NCI-H1105 (cell line): ENCODE measurements at places on chromosomes 4 and X.

- DNase-seq = no peak
Observed at GRCh38 chrX:118634336-118634735, 93.1 kb upstream of the IL13RA1 start.

- DNase-seq = no peak
Observed at GRCh38 chrX:32847921-32848320, 363.4 kb downstream of the DMD start.

DNA sequence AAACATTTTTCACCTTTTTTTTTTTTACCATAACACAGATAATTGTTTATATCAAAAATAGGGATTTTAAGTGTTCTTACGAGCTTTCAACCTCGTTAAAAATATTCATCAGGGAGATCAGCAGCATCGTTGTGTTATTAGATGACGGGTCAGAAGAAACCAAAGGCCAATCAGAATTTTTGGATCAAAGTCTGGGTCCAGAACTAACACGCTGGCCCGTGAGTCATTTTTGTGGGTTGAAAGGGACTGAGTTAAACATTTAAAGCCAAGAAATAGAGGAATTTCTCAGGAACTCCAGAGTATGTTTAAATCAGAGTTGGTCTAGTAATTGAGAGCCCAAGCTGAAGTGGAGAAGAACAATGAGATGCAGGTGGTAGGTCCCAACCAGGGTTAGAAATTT lies 170.8 kb downstream of the TLL1 start:
- no peak for DNase-seq

- DNase-seq = no peak
Observed at GRCh38 chrX:110242371-110242770, 75.5 kb downstream of the AMMECR1 start.

DNA sequence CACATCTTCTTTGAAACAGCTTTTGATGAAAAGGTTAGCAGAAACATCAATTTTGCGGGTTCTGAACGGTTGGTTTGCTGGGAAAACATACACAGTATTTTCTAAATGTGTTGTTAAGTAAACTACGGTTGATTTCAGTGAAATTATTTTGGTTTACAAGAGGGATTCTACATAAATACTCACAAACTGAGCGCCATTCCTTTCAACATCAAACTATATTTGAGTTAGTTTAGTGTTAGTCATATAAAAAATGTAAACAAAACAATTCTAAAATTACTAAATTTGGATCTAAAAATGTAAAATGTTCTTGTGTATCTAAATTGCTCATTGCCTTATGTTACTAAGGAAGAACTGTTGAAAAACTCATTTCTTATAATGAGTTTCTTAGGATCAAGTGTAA lies 425.6 kb downstream of the PCDH18 start:
- DNase-seq = no peak

- no peak for DNase-seq
Observed at GRCh38 chr4:1960170-1960825, 48.5 kb downstream of the NELFA start.

GRCh38 chr4:16302648-16303047 lies 76.4 kb upstream of the TAPT1 start:
- DNase-seq = no peak

GRCh38 chr4:127000846-127001245 lies 631.9 kb upstream of the INTU start:
- DNase-seq = no peak

GRCh38 chrX:16610121-16610621 lies 39.8 kb upstream of the S100G start:
- no peak for DNase-seq

DNA sequence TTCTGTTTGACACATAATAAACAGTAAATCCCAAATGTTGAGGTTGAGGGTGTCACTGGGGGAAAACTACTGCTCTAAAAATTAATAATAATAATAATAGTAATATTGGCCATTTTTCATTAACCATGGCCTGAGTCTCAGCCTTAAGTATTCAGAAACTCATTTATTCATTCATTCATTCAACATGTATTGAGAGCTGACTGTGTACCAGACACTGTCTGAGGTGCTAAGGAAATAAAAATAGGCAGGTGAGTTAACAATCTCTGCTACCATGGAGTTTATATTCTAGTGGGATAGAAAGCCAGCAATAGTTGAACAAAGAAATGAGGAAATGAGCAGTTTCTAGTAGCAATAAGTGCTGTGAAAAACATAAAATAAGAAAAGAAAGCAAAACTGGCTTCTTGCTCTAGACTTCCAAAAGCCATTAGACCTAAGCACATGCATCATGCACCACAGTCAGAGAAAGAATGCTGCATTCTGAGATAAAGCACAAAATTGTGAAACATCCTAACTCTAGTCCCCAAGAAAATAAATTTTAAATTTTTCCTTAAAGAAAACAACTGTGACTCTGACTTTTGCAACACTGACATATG lies 278.7 kb downstream of the RCHY1 start:
- no peak for DNase-seq

- no peak for DNase-seq
Observed at GRCh38 chr4:14924076-14924811, 78.0 kb upstream of the CPEB2 start.

DNA sequence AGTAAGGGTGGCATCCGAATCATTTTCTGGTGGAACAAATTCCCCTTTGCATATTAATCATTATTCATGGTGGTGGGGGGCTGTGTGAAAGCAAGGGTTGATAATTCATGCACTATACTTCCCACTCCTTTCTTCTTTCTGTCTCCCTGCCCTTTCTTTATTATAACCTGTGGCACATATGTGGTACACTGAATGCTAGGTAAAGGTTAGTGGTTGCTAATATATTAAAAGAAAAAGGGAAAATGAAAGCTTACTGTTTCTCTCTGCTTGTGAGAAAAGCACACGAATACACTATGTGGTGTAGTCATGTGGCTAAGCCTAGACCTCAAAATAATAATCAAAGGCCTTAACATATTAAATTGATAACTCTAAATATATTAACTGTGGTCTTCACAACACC lies 178.4 kb upstream of the RPS6KA3 start:
- no peak for DNase-seq

DNA sequence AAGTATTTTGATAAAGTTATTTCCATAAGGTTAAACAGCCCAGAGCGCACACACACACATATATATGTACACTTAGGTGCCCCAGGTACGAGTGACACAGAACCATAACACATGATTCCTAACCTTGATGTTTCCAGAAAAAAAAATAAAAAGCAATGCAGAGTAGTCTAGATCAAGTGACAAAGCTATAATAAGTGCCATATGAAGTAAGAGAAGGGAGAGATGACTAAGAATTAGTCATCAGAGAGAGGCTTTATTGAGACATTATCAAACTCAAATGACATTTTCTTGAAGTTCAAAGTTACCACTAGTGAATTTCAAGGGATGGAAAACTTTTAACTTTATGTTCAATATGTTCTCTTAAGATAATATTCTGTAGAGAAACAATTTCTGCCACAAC lies 215.0 kb downstream of the HTR2C start:
- no peak for DNase-seq

GRCh38 chr4:103887191-103887590 lies 167.4 kb upstream of the TACR3 start:
- no peak for DNase-seq

DNA sequence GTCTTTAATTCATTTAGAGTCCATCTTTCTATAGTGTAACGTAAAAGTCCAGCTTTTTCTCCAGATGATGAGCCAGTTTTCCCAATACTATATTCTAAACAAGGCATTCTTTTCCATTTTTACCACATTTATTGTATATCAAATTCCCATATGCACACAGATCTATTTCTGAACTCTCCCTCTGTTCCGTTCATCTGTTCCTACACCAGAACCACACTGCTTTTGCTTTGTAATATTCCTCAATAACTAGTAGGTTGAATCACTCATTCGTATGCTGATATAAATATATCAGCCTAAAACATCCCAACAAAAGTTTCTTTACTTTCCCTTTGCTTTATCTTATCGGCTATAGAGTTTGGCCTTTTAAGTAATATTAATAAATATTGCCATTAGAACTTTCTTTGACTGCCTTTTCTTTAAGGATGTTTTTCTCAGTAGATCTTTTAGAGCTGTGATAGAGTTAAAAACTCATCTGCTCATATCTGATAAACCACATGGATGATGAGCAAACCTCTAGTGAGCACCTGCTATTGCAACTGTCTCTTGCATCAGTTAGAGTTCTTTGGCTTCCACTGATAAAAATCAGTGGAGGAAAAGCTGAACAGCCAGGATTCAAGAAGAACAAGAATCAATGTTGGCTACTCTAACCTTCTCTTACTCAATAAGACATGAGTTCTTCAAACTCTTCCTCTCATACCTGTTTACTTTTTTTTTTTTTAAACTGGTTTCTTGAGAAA lies 13.1 kb upstream of the RPL34 start:
- DNase-seq = no peak

DNA sequence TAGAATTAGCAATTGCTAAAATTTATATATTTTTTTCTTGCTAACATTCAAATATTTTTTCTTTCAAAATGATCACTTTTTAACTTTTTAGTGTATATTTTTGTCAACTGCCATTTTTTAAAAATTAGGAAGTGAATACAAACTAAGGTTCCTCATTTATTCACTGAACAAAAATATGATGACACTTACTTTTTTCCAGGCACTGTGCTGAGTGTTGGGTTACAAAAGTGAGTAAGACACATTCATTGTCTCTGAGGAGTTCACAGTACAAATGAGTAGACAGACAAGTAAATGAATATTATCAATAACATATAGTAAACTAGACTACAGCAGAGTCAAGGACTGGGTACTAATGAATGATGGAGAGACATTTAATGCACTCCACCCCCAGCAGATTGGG lies 543.5 kb downstream of the PDHA2 start:
- DNase-seq = no peak

GRCh38 chr4:121950680-121951520 lies 960 bp downstream of the TRPC3 start:
- DNase-seq = peak; percentile 11

DNA sequence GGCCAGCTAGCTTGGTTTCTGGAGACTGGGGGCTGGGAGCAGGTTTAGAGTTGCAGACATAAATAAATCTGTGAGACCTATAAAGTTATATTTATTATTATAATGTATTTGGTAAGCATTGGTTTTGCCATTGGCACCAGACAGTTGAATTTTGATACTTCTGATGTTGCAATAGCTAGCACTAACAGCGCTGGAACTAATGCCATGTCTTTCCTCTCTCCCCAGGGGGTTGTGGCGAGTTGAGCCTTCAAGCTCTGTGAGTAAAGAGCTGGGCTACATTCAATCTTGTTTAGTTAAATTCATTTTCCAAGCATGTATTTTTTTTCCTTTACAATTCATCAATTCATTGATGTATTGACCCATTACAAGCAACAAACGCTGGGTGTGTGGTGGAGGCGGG lies 358.7 kb upstream of the NR3C2 start:
- no peak for DNase-seq

- DNase-seq = no peak
Observed at GRCh38 chrX:44971674-44972073, 98.7 kb downstream of the KDM6A start.
